ENCODE measurements at places on chromosomes 1 and 21.

GRCh38 chr1:42942444-42942843 is 16.2 kb downstream of the SLC2A1 start:
- no peak for DNase-seq

DNA sequence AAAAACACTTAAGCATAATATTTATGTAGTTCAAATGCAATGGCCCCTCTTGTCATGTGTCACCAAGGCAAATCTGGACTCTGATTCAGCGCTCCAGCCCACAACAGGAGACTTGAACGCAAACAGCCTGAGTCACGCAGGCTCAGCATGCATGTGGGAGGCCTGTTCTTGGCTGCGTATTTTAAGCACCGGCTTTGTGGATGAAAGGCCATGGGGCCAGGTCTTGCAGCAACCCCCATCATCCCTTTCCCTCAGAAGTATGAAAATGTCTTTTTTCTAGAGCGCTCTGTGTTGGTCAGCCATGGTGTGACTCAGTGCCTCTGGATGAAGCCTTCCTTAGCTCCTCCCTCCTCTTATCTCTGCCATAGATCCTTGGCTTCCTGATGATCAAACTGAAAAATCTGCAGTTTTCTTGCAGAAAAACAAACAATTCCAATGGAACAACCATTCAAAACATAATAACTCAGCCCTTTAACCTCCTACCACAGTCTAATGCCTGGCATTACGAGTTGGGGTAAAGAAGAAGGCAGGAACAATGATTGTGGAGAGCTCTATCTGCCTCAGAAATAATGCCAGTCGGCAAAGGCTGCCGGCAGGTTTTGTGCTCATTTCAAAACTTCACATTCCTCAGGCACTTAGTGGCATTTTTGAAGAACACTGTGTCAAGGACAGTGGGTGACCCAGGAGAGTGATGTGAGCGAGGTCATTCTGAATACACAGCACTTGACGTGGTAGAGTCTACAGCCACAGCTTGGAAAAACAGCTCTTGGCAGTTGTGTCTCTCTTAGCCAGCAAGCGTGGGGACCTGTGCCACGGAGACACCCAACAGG is 167.5 kb downstream of the CLIC6 start:
- DNase-seq = peak; percentile 61

DNA sequence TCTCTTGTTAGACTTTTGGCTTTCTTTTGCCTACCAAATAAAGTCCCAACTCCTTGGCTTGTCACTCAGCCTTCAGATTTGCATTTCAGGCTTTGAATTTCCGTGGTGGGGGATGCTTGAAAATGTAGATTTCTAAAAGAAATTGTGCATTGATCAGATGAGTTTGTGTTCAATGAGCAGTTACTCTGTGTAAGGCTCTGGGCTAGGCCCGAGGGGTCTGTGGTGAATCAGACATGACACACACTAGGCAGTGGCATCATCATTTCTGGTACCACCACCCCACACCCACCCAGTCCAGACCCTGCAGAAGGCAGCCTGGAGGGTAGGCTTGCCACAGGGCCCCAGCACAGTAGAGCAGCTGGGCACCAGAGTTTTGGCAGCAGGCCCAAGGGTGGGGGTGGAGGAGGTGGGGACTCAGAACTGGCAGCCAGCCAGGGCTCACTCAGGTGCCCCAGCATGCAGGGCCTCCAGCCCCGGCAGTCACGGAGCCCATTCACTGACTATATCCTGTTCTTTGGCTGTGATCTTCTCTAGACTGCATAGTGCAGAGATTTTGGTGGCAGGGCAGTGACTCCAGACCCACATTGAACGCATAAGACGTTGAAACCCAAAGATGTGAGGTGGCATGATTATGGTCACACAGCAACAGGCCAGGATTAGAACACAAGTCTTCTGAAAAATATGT is 97.2 kb upstream of the ARTN start:
- DNase-seq = peak; percentile 49

DNA sequence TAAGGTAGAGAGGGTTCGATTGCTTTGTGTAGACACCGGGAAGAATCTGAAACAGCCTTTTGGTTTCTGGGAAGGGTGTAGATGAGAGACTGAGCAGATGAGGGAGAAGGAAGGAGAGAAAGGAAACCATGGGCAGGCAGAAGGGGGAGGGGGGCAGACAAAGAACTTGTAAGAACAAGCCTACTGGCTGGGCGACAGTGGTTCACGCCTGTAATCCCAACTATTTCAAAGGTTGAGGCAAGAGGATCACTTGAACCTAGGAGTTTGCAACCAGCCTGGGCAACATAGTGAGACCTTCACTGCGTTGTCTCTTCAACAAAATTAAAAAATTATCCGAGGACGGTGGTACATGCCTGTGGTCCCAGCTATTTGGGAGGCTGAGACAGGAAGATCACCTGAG is 106.2 kb downstream of the TM2D1 start:
- no peak for DNase-seq

- DNase-seq = no peak
Measured at GRCh38 chr1:59383963-59384362, 87.1 kb downstream of the FGGY start.

- DNase-seq = no peak
Measured at GRCh38 chr1:204316164-204316563, 43.6 kb downstream of the PLEKHA6 start.

DNA sequence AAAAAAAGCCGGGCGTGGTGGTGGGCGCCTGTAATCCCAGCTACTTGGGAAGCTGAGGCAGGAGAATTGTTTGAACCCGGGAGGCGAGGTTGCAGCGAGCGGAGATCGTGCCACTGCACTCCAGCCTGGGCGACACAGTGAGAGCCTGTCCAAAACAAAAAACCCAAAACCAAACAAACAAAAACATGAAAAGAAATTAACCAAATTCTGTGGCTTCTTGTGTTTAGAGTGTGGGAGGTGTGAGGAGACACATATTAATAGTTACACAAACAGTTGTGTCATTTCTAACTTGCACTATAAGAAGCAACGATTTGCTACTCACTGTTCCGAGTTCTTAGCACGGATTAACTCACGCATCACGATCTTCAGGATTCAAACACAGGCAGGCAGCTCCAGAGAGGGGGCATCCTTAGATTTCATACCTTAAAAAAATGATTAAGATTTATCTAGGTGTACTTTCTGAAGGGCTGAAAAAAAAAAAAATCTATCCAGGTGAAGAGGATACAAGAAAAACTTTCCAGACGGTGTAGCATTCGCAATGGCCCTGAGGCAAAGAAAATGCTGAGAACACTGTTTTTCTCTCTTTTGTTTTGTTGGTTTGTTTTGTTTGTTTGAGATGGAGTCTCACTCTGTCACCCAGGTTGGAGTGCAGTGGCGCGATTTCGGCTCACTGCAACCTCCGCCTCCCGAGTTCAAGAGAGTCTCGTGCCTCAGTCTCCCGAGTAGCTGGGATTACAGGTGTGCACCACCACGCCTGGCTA is 713 bp upstream of the HMGCL start:
- peak; percentile 29 for DNase-seq

- no peak for DNase-seq
Measured at GRCh38 chr1:100229681-100230443, 19.8 kb downstream of the DBT start.

DNA sequence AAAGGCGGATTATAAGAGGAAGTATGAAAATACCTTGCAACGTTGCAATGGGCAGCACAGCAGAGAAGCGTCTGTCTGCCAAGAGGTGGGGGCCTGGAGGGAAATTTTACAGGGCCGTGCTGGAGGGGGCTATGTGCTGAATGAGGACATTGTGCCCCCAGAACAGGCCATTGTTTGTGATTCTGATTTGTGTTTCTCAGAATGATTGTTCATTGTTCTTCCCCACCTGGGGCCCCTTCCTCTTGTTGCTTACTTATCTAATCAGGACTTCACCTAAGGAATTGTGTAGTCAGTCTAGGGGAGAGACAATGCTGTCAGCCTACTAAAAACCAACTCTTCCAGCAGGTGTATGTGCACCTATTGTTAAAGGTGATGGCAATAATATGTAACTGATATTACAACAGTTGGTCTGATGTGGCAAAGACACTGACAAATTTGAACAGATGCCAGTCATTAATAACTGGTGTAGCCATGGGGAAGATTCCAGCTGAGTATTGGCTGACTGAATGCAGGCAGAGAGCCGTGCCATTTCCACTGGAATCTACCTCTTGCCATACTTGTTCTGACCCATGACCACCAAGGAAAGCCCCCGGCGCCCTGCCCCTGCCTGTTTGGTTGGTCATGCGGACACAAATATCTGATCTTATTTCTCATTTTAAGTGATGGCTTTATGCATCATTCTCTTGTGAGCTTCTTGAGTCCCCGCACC is 45.2 kb upstream of the PSEN2 start:
- DNase-seq = no peak

GRCh38 chr1:155077346-155077745 is 1.3 kb upstream of the EFNA3 start:
- no peak for DNase-seq
